ENCODE measurements at places on chromosomes 1 and 21.

GRCh38 chr1:42162181-42162580, 2.4 kb downstream of the GUCA2A start:
- no peak for DNase-seq

DNA sequence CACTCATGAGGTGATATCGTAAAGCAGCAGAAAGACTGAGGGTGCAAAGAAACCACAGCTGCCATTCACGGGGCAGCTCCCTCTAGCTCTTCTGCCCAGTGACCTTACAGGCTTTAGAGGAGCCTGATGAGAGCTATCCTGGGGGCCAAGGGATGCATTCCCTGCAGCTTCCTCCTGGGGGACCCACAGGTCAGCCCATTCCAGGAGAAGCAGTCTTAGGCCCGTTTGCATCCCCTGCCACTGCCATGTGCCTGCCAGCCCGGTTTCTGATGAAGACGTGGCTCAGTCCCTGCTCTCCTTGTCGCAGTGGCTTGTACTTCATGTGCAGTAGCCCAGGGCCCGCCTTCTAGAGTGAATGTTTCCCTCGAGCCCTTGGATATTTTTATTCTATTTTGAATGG, 22.8 kb downstream of the ATP5PO start:
- no peak for DNase-seq

DNA sequence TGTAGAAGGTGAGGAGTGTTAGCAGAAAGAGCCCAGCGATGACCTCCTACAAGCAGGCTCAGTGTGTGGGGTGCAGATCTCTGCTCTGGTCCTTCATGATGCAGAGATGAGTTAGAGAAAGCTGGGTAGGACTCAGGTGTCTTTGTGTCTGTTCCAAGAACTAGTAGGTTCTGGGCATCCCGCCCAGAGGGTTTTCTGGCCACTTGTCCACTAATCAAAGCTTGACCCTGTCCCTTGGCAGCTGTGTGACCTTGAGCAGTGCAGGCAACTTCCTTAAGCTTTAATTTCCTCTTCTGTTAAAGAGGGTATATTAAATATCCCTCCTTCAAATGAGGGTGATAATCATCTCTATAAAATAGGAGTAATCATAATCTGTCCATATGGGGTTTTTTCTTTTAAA, 54.7 kb upstream of the WNT4 start:
- no peak for DNase-seq

DNA sequence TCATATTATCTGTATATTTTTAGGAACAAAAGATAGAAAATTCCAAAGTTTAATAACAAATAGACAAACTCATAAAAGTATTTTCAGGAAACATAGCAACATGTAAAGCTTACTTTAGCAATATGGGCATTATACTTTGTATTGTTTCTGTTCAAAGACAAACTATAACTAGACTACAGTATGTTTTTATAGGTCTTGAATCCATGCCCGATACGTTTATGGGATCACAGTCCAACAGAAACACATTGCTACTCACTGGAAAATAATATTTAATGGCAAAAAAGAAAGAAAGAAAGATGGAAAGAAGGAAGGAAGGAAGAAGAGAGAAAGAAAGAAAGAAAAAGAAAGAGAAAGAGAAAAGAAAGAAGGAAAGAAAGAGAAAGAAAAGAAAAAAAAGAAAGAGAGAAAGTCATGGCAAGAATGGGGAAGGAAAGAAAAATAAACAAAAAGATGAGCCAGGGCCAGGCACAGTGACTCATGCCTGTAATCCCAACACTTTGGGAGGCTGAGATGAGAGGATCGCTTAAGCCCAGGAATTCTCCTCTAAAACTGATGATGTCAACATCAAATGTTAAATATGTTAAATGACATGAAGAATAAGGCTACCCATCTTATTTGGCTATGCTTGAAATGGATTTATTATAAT, 32.7 kb downstream of the TM2D1 start:
- no peak for DNase-seq
